ENCODE measurements at places on chromosomes 13 and 19.

DNA sequence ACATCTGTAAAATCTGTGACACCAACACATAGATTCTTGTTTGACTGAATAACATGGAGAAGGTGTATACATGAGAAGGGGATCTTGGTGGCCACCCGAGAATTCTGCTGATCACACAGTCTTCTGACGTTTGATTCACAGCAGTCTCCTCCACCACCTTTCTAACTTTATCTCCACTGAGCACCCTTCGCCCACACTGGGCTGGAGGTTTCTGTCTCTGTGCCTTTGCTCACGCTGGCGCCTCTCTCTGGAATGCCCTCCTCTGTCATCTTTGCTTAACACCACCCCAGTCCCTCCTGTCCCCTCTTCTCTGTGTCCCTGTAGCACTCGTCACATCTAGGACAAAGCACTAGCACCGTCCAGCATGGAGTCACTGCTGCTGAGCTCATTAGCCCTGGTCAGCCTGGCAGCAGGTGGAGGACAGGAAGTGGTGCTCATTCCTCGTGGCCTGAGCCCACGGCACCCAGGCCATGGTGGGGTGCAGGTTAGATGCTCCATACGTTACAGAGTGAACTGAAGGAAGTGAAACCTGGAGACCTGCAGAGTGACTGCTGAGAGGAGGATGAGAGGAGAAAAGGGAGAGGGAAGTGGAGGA, 384.6 kb downstream of the UQCRFS1 start:
- no peak for DNase-seq

- DNase-seq: no peak
These were observed 196.1 kb upstream of the MAB21L1 start for GRCh38 chr13:35672611-35673010.

- peak; percentile 54 for DNase-seq
These were observed 374.0 kb downstream of the IRS2 start for GRCh38 chr13:109412283-109412901.

GRCh38 chr13:89783221-89783755, 1564.2 kb upstream of the MIR17HG start:
- DNase-seq: no peak

GRCh38 chr19:12944104-12944674, 1.5 kb upstream of the RAD23A start:
- DNase-seq: no peak

DNA sequence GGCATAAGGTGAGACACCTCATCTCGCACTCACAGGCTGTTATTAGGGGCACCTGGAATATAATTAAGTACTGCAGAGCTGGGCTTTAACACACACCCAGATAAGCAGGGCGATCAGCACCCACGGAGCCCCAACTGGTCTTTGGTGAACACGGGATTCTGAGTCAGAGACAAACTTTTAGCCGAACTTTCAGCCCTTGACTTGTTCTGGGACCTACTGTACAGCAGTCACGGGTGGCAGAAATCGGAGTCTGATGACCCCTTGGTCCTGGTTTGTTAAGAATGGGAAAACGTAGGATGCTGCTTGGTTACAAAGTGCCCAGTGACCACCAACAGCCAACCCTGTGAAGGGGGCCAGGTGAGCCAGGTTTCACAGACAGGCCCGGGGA, 9.0 kb downstream of the SH3GL1 start:
- DNase-seq: no peak

- DNase-seq: no peak
These were observed 17.8 kb downstream of the LMTK3 start for GRCh38 chr19:48493718-48494401.

DNA sequence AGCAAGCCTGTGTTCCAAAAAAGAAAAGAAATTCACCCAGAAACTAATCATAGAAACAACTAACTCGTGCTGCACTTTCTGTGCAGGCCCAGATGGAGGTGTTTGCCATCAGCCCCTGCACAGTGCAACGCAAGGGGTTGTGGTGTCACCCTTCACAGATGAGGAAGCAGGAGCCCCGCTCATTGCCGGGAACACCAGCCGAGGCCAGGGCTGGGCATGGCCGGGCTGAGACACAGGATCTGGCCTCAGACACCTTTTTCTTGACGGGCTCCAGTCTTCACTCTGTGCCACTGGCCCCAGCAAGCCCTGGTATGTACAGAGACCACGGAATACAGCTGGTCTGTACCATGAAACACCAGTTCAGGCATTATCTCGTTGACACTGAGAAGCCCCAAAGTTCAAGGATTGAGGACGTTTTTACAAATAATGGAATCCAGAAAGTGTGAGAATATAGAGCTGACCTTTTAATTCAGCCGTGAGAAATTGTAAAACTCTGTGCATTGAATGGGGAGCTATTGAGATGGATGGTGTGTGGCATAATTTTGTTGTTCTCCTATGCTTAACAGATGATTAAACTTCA, 43.2 kb downstream of the CUL4A start:
- no peak for DNase-seq

DNA sequence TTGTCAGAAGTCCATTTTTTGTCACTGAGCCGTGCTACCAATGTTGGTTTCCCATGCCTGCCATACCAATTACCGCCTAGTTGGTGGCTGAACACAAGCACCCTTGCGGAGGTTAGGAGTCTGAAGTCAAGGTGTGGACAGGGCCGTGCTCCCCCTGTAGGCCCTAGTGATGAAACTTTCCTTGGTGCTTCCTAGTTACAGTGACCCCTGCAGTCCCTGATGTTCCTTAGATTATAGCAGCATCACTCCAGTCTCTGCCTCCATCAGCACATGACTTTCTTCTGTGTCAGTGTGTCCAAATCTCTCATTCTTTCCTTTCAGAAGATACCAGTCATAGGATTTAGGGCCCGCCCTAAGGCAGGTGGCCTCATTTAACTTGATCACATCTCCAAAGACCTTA, 99.0 kb downstream of the MYO16 start:
- no peak for DNase-seq

GRCh38 chr13:33696530-33696929, 121.4 kb upstream of the RFC3 start:
- no peak for DNase-seq

DNA sequence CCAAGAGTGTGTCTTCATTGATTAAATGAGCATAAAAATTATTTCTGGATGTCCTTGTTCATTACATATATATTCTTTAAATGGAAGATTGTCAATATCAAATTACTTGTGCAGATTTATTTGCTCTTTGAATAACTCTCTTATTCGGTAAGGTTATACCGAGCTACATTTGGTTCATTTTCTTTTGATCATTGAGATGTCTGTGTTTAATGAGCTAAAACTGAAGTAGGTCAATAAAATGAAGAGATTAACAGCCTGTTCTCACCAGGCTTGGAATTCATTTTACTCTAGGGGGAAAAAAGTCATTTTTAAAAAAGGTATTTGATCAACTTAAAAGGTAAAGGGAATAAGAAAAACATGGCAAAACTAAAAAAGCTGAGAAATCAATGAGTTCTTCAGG, 10.6 kb downstream of the GPC5 start:
- no peak for DNase-seq

DNA sequence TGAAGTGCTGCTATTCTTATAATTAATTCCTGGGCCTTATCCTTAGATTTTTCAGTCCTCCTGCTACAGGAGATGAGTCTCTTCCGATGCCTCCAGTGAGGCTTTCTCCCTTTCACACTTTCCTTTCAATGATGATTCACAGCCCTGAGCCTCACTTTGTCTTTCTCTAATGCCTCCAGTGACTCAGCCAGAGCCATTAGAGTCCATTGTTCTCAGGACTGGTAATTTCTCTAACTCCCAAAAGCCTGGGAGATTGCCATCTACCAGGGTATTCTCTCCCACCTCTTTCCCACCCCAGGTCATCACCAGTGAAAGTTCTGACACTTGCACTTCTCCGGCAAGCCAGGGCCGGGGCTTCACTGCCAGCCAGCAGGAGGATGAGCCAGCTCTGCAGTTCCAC, 49.6 kb upstream of the ARGLU1 start:
- no peak for DNase-seq

GRCh38 chr19:45800070-45800553, 7.5 kb upstream of the DMWD start:
- no peak for DNase-seq

- no peak for DNase-seq
These were observed 95.6 kb upstream of the ZNF98 start for GRCh38 chr19:22517496-22518411.

- no peak for DNase-seq
These were observed at the start of gene NCR1 for GRCh38 chr19:54905803-54906511. Gene NCR1, plus strand, starts transcription at chr19:54906148. Its CDS starts 40 bp downstream, at chr19:54906188.

- DNase-seq: no peak
These were observed 33.1 kb downstream of the RGCC start for GRCh38 chr13:41490371-41491015.

DNA sequence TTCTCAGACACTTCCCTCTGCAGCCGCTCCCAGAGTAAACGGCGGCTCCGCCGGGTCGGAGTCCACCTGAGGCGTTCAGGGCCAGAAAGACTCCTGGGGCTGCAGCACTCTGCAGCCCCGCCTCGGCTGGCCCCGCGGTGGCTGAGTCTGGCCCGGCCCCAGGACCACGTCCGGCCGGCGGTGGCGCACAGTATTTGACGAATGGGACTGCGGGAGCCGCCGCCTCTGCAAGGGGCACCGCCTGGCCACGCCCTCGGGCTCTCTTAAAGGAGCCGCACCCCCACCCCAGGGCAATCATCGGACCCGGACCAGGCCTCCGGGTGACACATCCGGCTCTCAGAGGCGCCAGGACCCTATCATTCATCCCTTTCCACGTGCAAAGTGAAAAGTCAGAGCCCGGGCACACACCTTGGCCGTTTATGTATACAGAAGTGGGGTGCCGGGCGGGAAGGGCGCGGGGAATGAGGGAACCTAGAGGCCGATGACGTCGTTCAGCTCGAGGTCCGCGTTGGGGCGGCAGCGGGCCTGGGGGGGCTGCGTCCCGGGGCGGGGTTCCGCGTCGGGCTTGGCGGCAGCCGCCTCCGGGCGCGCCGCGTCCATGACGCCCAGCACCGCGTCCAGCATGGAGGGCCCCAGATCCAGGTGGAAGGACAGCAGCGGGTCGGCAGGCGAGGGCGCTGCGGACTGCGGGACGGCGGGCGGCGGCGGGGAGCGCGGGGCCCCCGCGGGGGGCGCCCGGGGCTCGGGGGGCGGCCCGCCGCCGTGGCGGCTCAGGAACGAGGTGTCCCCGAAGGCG, 1.2 kb upstream of the LENG9 start:
- DNase-seq: peak; percentile 85

- DNase-seq: no peak
These were observed 7.5 kb upstream of the UBAC2 start for GRCh38 chr13:99193152-99193551.

- DNase-seq: no peak
These were observed 621.0 kb downstream of the EFNB2 start for GRCh38 chr13:105914291-105915036.

DNA sequence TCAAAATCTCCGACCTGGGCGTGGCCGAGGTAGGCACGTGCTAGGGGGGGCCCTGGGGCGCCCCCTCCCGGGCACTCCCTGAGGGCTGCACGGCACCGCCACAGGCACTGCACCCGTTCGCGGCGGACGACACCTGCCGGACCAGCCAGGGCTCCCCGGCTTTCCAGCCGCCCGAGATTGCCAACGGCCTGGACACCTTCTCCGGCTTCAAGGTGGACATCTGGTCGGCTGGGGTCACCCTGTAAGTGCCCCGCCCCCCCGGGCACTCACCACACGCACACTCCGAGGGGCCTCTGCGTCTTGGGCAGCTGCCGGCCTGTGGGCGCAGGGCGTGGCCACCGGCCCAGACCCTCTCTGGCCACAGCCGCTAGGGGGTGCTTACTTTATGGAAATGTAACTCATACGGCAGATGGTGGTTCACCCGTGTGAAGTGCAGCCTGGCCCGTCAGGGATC, 14.9 kb downstream of the STK11 start:
- DNase-seq: no peak

- DNase-seq: no peak
These were observed 42.2 kb upstream of the RCBTB2 start for GRCh38 chr13:48575031-48575430.

DNA sequence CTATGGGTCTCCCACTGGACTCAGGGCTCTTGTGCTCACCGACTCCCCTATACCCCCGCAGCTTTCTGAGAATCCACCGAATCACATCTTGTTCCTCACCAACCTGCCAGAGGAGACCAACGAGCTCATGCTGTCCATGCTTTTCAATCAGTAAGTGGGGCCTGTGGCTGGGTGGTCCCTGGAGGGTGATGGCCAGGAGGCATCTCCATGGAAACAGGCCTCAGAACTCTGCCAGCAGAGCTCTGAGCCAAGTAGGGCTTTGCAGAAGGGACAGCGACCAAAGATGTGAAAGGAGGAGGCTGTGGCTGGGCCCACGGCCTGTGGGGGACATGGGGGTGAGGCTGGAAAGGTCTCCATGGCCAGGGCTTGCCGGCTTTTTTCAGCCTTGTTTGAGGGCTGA, 11.8 kb upstream of the MIA start:
- no peak for DNase-seq

DNA sequence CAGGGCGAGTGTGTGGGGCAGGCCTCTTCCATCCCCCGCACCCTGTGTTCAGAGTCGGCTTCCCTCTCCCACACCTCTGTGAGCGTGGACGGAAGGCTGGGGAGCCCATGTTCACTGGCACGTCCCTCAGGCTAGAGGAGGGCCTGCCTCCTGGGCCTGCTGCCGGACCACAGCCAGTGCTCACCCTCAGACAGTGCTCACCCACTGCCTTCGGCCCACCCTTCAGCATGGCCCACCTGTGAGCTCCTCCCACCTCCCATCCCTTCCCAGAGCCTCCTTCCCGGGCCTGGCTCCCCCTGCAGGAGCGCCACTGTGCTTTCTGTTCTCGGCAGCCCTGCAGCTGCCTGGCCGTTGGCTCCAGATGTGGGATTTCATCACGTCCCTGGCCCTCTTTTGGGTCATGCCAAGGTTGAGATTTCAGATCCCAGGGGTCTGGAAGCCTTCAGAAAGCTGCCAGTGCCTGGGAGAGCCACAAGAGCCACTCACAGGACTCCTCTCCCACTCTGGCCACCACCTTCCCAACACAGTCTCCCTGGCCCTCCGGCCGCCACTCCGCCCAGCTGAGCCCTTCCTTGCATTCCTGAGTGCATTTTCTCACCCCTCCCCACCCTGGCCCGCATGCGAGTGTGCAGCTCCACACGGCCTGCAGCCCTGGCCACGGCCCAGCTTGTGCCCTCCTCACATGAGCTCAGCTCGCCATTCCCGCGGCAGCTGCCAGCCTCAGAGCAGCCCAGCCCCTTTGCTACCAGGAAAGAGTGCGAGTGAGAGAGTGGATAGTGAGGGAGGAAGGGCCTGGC, 25.3 kb downstream of the CAPN12 start:
- no peak for DNase-seq

GRCh38 chr13:24911133-24911908, 147.4 kb downstream of the RNF17 start:
- DNase-seq: no peak

DNA sequence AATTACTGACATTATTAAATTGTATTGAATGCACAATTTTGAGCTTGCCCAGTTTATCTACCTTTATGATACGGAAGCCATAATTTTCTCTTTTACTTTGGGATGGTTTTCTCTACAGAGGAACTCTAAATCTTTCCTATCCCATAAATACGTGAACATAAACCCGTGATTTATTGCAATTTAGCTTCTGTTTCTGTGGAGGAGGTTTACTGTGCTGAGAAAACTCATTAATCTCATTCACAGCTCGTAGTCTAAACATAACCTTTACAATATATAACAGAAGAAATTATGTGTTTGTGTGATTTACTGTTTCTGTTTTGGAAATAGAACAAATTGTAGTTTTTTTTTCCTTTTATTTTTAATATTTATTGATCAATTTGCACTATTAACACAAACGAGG, 207.1 kb upstream of the PCDH9 start:
- DNase-seq: no peak

GRCh38 chr19:1136621-1137317, 33.0 kb downstream of the GPX4 start:
- no peak for DNase-seq

- no peak for DNase-seq
These were observed 7.2 kb downstream of the SIN3B start for GRCh38 chr19:16836115-16837034.

All from neural crest cell (in vitro differentiated cells).